ENCODE measurements at places on chromosomes 7 and 10. TPM values are rescaled to one million over a fixed set of nuclear protein-coding genes. Genes with fewer than 3 reads are reported as not detected.
A peak's percentile ranks its signal among the peaks of the same experiment; 100 is the strongest.

The NPC1L1 gene
- total RNA-seq: not detected

The OR2A5 gene
- total RNA-seq: not detected

The PPP1R9A gene
- total RNA-seq: 40.7 TPM

- DNase-seq: no peak
Observed at GRCh38 chr7:272631-273030, 17.3 kb upstream of the FOXL3 start.

GRCh38 chr10:104077247-104077646 is 8.4 kb downstream of the COL17A1 start:
- DNase-seq: peak; percentile 55

GRCh38 chr7:78165454-78165853 is 366.9 kb downstream of the PHTF2 start:
- DNase-seq: no peak

GRCh38 chr10:62665771-62666170 is 138.7 kb upstream of the ADO start:
- no peak for DNase-seq

DNA sequence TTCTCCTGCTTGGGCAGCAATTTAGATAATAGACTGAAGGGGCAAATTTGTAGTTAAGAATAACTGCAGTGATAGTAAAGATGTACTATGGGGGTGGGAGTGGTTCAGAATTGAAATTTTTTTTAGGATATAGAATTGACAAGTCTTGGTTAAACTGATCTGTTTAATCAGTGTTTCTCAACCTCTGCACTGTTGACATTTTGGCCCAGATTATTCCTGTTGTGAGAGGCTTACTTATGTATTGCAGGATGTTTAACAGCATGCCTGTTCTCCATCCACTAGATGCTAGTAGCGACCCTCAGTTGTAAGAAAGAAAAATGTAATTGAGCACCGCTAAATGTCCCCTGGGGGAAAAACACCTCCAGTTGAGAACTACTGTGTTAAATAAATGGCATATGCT is 176.5 kb downstream of the CCDC7 start:
- no peak for DNase-seq

DNA sequence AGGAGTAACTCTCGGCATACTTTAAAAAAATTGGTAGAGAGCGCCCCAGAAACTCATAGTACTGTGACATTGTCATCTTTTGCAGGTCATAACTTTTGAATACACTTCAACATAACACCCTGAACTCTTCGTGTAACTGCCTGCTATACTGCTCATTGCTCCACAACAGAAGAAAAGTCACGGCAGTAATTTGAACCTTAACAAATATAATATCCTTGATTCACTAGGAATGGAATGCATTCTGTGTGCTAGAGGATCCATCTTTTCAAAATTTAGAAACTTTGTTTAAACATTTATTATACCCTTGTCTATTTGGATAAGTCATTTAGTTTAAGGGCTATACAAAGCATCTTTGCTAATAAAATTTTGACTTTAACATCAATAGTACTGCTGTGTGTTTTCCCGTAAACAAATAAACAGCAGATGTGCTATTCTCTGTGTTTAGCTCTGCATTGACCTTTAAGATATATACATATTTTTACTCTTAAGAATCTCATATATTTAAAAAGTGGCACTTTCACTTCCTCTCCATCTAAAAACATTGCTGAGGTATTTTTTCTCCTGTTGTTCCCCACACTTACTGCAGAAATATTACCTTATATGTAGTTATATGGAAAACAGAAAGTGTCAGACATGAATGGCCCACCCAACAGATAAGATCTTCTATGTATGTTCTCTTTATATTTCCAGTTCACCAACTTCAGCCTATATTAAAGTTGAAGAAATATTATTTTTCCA is 217.6 kb upstream of the TMEM229A start:
- DNase-seq: no peak

GRCh38 chr10:122550427-122550826 is 10.1 kb upstream of the DMBT1 start:
- no peak for DNase-seq

DNA sequence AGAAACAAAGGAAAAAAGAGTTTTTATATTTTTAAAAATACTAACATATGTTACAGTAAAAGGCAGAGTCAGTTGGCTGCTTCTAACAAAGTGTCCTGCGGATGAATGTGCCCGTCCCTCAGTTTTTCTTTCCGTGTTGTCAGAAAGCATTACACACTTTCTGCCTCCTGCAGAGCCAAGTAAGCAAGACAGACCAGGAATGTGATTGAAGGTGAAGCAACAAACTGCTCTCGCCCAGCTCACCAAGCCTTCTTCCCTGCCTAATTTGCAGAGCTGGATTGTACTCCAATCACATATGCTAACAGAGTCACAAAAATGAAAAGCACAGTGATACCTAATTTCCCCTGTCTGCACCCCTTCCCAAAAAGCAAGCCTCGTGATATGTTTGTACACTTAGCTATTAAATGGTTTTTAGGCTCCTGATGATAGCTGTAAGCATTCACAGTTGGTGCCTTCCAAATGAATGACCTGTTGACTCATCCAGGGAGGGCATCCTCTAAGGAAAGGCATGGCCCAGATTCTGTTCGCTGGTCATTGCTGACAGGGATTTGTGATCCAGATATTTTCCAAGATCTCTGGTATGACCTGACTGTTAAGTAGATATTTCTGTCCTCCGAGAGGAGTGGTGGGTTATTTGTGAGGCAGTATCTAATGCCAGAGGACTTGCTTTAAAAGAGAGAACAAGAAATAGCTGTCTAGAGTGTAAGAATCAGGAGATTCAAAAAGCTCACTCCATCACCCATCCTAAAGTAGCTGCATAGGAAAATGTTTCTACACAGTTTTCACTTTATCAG is 187.3 kb upstream of the PLXDC2 start:
- peak; percentile 63 for DNase-seq

DNA sequence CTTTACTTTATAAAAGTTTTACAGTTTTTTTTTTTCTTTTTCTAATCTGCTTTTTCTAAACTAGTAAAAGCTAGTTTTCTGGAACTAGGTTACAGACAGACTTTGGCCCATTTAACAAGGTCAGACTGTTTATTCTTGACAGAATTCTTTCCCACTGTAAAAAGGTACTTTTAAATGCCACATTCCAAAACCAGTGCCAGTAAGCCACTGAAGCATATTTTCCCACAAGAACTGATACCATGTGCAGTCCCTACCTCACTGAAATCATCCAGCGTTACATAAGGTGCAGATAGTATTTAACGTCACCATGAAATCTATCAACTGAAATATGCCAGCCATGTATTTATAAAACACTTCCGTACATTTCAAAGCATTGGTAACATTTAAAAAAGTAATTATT is 121.6 kb downstream of the CDK6 start:
- no peak for DNase-seq

- DNase-seq: no peak
Observed at GRCh38 chr7:132480534-132480933, 95.7 kb downstream of the PLXNA4 start.

DNA sequence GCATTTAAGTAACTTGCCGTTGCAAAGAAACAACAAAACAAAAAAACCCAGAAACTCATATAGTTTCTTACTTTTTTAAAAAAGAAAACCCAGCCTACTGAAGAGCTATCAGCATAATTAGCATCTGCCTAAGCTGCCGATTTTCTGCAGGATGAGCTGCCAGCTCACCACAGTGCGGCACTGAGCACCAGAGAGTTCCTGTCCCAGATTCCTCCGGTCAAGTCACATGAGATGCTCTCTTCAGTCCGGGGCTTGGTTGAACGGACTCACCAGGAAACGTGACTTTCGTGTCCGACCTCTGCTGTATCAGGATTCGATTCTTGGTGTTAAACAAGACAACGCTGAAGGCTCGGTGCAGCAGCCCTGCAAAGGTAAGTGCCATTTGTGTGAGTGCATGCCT is 3.2 kb downstream of the IDI2 start:
- DNase-seq: no peak

- DNase-seq: peak; percentile 20
Observed at GRCh38 chr7:11235491-11235890, 261.8 kb downstream of the PHF14 start.

Measured in neural progenitor cell (in vitro differentiated cells).